Smooth muscle cell of trachea (primary cell): ENCODE measurements at places on chromosomes 16 and 17. TPM values are rescaled to one million over a fixed set of nuclear protein-coding genes. Genes with fewer than 3 reads are reported as not detected.

The SAMD14 gene
- 0.87 and 2.2 TPM in 2 replicates for total RNA-seq

The ACSM2B gene
- total RNA-seq, result not detected in 2 replicates

The TBX21 gene
- 0.15 TPM in 1 of 2 replicates, not detected in the other for total RNA-seq

The TPSG1 gene
- not detected in 2 replicates for total RNA-seq

The SLC25A11 gene
- 49.3 and 52.8 TPM in 2 replicates for total RNA-seq

The SLC9A5 gene
- 1.3 and 2.3 TPM in 2 replicates for total RNA-seq
